ENCODE measurements at places on chromosomes 11 and 22.

DNA sequence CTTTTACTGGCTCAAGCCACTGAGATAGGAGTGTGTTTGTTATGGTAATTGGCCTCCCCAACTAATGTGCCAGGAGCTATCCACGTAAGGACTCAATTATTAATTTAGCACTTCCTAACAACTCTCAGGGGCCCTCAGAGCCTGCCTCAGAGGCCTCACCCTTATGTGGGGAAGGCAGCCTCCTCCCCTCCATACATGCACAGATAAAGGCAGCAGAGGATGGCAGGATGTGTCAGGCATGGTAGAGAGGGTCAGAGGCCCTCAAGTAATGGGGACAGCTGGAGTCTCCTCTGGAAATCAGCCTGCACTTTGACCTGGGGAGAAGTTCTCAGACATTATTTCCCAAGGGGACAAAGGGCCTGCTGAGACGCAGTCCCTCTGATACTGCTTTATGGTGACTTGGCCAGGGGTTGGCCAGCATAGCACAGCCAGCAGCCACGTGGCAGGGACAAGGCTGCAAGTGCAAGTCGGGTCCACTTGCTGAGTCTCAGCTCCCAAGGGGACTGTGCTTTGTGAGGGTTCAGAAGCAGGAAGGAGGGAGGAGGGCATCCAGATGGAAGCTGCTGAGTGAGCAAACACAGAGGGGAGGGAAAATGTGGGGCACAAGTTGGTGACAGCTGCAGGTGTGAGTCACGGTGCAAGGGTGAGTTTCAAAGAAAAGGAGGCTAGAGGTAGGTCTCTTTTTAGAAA lies 17.0 kb downstream of the MOGAT2 start:
- DNase-seq: no peak

DNA sequence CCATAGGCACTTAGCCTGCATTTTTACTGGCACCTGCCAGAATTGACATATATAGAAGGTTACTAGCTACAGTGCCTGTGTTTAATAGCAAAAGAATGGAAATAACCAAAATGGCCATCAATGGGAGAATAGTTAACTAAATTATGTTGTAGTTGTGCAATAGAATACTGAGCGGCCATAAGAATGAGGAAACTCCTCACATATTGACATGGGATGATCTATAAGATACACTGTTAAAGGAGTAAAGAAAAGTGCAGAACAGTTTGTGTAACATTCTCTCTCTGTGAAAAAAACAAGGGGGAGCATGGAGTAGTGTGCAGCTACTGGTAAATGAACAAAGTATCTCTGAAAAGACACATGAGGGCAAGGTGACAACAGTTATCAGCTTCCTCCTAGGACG lies 21.5 kb downstream of the ARAP1 start:
- no peak for DNase-seq

DNA sequence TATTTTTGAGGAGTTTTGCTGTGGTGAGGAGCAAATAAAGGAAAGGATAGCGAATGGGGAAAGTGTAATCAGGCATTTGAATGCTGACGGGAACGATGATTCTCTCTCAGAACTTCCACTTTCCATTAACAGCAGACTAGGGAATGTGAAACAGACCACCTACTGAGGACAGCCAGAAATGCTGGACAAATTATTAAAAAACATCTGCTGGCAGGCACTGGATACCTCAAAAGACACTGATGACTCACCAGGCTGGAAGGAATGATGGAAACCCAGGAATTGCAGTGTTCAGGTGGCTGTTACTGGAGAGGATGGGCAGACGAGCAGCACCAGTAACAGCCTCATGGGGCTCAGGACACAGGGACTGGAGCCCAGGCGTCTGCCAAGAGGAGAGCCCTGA lies 33.4 kb downstream of the PLA2G6 start:
- DNase-seq: no peak

DNA sequence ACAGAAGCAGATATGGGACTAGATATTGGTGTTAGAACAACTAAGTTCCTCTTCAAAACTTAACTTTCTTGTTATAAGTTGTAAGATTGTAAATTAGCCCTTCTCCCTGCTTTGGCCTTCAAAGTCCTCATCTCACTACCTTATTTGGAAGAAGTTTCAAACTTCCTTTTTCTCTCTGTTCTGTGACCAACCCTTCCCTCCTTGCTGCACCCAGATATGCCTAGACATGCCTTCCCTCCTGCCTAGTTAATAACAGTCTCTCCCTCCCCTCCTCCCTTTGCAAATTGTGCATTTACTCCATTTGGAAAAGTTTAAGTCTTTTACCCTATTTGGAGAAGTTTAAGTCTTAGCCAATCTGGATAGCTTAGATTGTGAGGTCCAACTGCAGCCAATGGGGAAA lies 4.9 kb downstream of the OR52K2 start:
- DNase-seq: no peak

DNA sequence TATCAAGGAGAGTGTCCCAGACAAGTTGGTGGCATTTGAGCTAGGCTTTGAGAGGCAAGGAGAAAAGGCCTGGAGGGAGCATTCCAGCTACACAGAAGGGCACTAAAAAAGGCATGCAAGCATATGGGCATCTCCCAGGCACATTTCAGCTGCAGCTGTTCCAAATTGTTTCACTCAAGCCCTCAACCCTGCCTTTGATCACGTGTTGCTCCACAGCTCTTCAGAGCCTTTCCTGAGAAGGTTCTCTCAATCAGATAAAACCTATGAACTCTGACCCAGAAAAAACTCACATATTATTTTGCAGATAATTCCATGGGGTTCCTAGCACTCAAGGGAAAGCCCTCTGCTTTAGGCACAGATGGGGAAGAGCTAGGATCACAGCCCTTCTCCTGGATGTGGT lies 24.4 kb upstream of the HSPA8 start:
- no peak for DNase-seq

DNA sequence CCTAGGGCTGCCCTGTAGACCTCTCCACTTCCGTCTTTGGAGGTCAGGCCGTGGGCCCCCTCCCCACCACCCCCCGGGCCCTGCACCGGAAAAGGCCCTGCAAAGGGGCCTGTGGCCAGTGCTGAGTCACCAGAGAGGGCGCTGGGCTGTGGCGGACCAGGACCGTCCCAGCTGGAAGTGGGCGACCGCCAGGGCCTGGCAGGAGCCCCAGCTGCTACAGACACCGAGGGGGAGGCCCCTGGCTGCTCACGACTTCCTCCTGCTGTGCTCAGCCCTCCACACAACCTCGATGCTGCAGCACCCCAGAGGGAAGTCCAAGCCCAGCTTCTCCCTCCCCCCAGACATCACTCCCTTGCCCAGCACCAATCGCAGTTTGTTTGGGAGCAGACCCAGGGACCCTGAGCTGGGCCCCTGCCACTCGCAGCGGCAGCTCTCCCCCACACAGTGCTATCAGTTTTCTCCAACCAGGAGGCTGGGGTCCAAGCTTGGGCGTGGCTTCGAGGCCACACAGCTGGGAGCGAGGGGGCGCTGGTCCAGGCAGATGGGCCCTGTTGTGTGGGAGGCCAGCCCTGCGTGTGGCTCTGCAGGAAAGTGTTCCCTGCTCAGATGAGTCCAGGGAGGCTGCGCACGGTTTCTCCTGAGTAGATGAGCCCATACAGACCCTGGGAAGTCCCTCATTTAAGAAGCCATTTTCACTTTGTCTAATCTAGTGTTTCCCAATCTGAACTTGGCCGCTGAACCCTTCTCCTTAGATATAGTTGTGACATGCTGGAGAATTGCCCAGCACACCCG lies 5.6 kb upstream of the SH3BP1 start:
- peak; percentile 65 for DNase-seq

- no peak for DNase-seq
Measured at GRCh38 chr11:93814966-93815633, 31.0 kb downstream of the MED17 start.

GRCh38 chr11:75147191-75147874 lies 3.6 kb upstream of the SLCO2B1 start:
- DNase-seq: no peak

- peak; percentile 9 for DNase-seq
Measured at GRCh38 chr11:96075532-96075959, 151.6 kb upstream of the MTMR2 start.

- no peak for DNase-seq
Measured at GRCh38 chr11:73274722-73275380, 2.7 kb downstream of the P2RY6 start.

DNA sequence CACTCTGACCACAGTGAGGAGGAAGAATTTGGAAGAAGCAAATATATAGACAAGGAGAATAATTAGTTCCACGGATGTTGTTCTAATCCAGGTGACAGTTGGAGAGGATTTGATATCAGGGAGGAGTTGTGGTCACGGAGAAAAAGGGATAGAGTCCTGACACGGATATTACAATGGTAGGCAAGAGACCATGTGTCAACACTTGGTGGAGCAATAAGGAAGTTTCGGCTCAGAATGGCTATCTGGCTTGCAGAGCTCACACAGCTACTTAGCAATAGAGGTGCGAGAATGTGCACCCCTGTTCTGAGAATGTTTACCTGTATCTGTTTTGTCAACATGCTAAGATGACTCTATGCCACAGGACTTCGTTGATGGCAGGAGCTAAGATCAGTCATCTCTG lies 10.4 kb upstream of the OR9Q2 start:
- no peak for DNase-seq

DNA sequence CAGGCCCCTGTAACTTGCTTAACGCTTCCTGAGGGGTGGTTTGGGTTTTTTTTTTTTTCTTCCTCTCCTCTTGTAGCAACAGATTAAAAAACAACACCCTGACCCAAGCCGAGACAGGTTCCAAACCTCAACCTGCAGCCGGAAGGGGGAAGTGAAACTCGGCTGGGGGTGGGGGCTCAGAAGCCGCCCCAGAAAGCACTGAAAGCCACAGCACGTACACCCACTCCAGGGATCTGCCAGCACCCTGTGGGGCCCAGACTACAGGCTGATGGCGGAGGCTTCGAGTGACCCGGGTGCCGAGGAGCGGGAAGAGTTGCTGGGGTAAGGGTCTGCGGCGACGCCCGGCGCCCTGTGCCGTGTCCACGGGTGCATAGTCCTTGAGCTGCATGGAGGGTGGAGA lies at the start of gene LSP1:
TSS of gene LSP1 (plus strand) at position 208 of the 400 bp plus-strand sequence. CDS start at position 269, 61 bp downstream.
- no peak for DNase-seq

GRCh38 chr22:27157666-27158370 lies 500.4 kb downstream of the MIAT start:
- no peak for DNase-seq

GRCh38 chr11:64026575-64027205 lies 9.0 kb upstream of the FLRT1 start:
- no peak for DNase-seq

DNA sequence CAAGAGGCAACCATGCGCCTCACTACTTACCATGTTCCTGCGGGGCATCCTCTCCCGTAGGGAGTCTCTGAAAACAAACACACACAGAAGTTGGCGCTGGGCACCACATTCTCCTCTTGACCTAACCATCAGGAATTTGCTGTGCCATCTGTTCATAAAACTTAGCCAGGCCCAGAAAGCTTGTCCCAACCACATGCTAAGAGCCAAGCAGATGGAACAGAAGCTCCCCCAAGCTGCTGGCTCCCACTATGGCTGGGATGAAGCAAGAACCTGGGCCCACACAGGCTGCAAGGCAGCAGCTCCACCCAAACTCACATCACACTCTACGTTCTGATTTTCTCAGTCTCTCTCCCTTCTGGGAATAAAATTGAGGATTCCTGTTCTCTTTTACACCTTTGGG lies 17.4 kb downstream of the HPS4 start:
- DNase-seq: no peak

- no peak for DNase-seq
Measured at GRCh38 chr11:6225024-6225423, 9.4 kb downstream of the FHIP1B start.

DNA sequence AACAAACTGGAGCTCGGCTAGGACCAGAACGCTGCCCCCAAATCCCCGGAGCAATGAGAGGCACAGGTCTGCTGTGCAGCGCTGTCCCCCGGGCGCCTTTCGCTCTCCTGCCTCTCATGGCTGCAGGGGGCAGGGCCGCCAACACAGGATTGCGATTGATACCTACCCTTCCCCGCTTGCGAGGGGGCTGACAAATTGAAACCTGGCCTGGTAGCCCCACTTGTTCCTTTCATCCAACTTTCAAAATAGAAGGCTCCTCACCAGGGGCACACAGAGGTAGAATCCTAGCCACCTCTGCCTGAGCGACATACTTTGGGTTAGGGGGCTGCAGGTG lies 642 bp upstream of the CASTOR1 start:
- no peak for DNase-seq

DNA sequence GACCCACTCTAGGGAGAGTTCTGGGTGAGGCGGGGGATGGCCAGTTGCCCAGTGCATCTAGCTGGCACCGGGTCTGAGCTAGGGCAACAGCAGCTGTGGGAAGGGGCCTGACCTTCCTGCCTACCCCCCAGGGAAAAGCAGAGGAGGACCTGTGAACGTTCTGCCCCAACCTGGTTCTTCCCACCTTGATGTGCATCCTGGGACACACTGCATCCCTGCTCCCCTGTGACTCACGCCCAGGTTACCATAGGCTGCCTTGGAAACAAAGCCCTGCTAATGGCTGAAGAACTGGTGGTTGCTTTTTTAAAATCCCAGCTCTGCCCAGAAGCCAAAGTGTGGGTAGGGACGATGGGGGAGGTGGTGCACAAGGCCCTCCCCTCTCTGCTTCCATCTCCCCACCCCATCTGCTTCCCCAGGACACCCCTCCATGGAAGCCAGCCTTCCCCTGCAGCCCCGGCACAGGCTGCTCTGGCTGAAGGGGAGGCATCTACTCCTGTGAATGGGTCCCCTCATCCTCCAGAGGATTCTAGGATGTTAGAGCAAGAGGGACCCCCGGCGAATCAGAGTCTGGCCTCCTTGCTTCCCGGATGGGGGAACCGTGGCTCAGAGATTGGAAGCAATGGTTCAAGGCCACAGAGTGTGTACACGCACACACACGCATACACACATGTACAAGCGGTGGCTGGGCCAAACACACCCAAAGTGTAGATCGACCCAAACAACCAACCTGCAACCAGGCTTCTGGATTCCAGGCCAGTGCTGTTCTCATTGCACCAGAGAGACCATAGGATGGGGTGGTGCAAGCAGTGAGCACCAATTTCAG lies 7.6 kb upstream of the C11orf96 start:
- no peak for DNase-seq

DNA sequence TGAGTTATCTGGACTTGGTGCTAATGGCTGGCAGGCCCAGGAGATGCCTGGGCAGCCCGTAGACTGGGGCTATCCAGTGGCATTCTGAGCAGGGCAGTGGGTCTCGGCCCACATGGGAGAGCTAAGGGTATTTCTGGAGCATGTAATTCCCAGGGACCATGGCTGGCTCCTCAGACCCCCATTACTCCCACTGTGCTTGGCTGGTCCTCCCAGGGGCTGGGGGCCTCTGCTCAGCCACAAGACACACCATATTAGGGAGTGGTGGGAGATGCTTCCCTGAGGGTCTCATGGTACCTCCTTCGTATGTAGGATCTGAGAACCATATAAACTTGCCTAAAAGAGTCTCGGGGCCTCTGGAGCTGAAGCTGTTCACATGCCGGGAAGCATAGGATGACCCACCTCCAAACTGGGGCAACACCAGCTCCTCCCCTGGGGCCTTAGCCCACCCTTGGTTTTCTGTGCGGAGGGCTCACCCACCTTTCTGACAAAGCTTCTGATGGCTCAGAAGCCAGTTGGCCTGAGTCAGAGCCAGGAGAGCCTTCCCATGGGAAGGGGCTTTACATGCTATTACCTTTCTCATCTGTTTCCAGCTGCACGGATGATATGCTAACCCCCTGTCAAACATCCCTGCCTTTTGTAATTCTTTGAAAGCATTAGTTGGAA lies 9.5 kb upstream of the FTH1 start:
- no peak for DNase-seq
